ENCODE measurements at places on chromosomes 3 and 15.

GRCh38 chr15:80612118-80612823 lies 82.8 kb upstream of the ABHD17C start:
- no peak for DNase-seq

GRCh38 chr15:70442616-70443321 lies 320.6 kb downstream of the UACA start:
- DNase-seq, result no peak

DNA sequence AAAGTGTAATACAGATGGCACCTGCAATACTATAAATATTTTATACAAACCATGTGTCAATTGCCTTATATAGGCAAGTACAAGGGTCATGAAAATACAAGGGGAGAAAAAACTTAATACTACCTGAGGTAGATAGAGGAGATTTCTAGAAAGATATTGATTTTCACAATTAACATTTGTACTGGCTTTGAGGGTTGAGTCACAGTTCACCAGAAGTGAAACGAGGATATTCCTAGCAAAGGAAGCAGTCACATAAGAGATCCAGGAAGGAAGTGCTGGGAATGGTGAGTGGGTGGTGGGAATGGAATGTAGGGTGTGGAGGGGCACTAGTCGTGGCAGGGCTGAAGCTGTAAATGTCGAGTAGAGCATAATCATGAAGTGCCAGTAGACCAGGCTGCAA lies 108.7 kb downstream of the P2RY1 start:
- no peak for DNase-seq

DNA sequence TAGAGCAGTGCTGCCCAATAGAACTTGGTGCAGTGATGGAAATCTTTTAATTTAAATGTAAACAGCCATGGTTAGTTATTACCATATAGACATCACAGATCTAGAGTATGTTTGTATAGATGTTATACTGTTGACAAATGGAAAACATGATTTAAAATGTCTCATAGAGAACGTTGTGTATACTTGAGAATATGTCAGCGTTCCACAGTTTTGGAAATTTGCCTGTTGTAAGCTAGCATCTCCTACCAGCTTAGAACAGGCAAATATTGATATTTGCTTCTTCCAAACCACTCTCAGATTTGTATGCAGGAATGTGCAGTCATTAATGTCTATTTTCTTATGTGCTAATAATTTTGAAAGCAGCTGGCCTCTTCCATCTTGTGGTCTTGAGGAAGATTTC lies 8.4 kb upstream of the LXN start:
- DNase-seq, result no peak

DNA sequence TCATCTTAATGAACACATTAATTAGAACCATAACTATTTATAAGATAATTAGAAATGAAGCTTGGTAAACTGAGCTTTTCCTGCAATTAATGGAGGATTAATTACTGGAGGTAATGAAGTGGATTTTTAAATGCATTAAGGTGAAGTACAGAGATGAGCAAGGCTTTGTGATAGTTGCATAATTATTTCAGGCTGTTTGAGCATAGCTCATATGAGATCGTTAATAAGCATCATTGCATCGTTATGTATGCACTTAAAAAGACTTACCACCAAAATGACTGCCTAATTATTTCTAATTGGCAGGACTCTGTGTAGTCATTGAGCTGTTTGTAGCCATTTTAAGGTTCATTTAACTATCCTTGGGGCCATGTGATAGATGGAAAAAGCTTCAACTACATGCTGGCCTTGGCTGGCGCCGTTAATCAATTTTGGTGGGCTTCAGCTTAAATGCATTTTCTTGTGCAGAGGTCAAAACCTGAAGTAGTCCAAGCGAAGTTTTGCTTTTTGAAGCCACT lies 55.3 kb downstream of the RSRC1 start:
- DNase-seq, result no peak

DNA sequence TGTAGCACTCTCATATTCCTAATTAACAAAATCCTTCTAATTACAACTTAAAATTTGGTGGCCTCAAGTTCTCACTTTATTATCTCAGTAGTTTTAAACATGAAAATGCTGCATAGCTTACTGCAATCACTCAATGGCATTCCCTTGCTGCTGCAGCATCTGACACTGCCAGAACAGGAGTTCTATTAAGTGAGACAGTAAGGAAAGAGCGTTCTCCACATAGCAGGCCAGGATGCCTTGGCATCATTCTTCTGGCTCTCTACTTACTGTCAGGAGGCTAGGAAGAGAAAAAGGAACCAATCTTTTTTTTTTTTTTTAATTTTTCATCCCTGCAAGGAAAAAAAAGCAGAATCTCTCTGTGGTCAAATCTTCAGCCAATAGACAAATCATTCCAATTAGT lies 3.2 kb downstream of the CNBP start:
- DNase-seq, result no peak

DNA sequence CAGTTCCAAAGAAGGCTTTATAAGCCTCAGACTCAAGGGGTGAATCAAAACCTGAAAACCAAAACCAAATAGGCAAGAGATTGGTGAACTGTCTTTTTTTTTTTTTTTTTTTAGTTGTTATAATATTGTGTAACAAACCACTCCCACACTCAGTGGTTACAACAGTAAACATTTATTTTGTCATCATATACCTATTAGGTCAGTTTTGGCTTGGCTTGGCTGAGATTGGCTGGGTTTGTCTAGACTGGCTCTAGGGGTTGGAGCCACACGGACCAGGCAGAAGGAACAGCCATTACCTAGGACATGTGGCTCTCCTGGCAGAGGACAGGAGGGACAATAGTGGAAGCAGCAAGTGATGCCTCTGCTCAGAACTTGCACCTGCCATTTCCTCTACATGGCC lies 26.4 kb upstream of the RYR3 start:
- no peak for DNase-seq

GRCh38 chr3:15294929-15295328 lies 37.5 kb downstream of the SH3BP5 start:
- no peak for DNase-seq

DNA sequence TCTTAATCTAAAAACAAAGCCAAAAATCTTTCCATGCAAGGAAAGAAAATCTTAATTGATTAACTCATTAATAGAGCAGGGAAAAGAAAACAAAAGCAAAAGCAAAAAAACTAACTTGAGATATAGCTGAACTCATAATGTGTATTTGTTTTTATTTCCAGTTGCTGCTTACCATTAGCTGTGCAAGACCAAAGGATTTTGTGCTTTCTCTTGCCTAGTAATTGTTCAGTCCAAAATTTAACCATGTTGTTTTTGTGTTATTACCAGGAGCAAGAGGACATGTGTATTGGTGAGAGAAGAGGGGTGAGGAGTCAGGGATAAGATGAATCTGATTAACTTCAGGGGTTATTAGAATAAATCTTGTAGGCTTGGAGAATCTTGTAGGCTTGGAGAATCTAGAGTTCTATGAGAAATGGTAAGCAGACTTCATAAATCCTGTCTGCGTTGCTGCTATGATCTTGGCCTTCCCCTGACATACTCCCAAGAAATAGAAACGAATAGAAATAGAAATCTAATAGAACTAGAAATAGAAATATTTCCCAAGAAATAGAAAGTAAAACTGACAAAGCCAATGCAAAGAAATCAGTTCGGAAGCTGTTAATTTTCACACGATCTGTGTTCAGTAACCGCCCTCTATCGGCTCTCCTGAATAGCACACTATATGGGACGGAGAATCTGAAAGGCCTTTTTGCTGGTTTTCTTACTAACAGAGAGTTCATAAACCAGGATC lies 72.6 kb upstream of the TNFSF10 start:
- DNase-seq, result peak; percentile 76

GRCh38 chr15:101104141-101104540 lies 147.7 kb downstream of the CHSY1 start:
- no peak for DNase-seq

GRCh38 chr3:125010393-125010792 lies 45.4 kb downstream of the HEG1 start:
- DNase-seq, result no peak

GRCh38 chr15:41928637-41929620 lies 35.1 kb upstream of the SPTBN5 start:
- DNase-seq, result no peak

GRCh38 chr3:12193485-12194165 lies 34.9 kb upstream of the TIMP4 start:
- DNase-seq, result no peak

DNA sequence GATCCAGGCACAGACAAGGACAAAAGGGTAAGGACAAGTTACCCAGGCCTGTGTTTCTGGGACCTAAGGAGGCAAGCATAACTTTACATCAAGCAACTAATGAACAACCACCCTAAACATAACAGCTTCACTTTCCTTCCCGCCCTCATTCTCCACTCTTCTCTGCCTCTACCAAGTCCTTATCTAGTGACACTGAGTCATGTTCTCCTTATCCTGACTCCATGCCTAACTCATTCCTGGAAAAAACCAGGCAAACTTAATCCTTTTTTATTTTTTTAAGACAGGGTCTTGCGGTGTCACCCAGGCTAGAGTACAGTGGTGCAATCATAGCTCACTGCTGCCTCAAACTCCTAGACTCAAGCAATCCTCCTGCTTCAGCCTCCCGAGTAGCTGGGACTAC lies 44.5 kb downstream of the TMEM44 start:
- no peak for DNase-seq

DNA sequence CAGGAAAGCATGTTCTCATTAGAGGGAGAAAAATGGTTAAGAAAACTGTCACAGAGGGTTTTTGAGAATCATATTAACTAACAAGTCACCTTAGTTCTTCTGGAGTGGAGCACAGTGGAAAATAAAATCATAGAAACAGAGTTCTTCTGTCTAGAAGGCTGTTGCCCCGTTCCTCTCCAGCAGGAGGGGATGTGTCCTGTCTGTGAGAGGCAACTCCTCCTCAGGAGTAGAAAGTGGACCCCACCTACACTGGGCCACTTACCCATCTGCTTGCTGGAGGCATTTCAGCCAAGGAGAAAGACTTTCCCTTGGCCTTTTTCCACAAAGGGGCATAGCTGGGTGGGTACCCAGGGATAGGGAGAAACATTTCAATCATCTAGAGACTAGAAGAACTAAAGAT lies 106.6 kb downstream of the SSR3 start:
- DNase-seq, result peak; percentile 29

DNA sequence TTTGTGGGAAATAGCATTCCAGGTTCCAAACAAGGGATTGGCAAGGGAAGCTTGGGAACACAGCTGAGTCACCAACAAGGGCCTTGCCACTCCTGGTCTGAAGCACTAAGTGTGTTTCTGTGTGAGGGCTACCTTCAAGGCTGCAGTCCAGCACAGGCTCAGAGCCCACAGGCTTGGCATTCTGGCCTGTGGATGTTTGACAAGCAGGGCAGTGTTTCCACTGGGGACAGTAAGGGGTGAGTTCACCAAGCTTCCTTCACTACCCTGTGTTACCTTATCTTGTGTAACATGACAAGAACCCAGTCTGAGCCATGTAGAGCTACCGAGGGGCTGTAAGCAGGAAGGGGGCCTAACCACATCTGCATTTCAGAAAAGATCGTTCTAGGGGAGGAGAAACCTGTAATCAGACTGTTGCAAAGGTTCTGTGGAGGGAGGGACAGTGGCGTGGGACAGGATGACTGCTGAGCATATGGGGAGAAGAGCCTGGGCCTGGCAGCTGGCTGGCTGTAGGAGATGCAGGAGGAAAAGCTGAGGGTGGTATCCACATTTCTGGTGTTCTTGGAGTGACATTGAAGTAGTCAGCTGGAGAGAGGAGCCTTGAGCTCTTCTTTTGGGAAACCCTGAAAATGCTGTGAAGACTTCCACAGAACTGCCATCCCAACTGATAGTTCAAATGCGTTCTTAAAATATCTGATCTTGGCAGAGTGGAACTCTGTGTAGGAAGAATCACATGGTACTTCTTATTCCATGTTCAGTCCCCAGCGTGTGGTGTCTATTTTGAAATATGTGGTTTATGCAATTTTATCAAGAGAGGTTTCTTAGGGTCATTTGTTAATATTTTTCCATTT lies 61.3 kb downstream of the CTDSPL start:
- no peak for DNase-seq

DNA sequence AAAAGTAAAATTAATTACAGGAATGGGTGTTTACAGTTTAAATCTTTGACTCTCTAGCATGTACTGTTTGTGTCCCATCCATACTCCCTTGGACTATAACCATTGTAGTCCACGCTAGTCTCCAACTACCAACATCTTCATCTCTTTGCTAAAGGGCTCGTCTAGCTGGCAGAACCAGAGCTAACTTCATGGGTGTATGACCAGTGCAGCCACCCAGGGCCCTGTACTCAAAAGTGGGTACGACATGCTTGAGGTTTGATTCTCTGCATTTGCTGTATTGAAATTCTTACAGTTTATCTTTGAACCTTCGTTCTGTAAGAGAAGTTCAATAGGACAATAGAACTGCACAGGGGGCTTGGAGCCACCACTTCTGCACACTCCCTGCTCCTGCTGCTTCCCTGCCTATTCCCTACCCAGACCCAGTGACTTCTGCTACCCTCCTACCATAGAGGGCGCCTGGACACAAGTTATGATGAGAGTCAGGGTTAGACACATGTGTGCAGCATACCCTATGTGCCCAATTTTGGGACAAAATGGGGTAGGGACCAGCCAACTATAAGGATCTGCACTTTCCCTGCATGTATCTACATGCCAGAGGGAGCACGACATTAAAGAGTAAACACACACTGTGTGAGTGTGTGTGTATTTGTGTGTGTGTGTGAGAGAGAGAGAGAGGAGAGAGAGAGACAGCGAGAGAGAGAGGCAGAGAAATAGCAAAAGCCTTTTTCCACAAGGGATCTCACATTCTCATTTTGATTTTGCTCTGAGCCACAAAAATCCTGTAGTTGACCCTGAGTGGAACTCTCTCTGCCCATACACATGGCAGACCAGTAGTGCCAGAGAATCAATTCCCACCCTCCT lies 59.0 kb upstream of the NECTIN3 start:
- DNase-seq, result no peak

- no peak for DNase-seq
These were observed 1165.2 kb downstream of the TBL1XR1 start for GRCh38 chr3:176032043-176032442.

DNA sequence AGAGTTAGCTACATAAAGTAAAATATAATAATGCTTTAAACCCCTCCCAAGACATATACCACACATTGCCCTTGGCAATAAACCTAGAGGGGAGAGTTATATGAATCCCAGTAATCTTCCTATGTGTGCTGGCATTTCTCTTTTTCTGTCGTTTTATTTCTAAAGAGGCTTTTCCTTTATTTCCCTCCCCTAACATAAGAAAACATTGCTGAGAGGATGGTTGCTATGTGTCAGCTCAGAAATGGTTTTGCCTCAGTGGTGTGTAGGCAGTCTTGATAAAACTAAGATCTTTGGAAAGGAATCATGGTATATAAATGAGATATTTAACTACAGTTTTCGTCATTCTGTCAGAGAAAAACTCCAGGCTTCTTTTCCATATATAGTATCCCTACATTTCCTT lies 30.0 kb downstream of the CCDC191 start:
- DNase-seq, result no peak
